ENCODE measurements at places on chromosomes 16 and 17.

GRCh38 chr16:27618606-27619327 lies 68.8 kb downstream of the KATNIP start:
- DNase-seq, result no peak

DNA sequence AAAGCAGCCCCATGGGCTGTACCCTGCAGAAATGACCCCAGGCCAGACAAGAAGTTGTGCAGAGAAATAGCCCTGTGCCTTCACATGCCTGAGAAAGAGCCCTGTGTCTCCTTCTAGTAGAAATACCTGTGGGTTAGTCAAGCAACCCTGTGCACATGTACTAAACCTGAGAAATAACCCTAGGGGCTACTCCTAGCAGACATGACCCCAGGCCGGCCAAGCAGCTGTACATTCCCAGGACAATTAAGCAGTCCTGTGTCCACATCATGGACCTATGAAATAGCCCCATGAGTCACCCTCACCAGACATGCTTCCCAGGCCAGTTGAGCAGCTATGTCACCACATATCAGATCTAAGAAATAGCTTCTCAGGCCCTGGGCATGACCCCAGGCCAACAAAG lies 519.7 kb upstream of the CA10 start:
- DNase-seq, result no peak

DNA sequence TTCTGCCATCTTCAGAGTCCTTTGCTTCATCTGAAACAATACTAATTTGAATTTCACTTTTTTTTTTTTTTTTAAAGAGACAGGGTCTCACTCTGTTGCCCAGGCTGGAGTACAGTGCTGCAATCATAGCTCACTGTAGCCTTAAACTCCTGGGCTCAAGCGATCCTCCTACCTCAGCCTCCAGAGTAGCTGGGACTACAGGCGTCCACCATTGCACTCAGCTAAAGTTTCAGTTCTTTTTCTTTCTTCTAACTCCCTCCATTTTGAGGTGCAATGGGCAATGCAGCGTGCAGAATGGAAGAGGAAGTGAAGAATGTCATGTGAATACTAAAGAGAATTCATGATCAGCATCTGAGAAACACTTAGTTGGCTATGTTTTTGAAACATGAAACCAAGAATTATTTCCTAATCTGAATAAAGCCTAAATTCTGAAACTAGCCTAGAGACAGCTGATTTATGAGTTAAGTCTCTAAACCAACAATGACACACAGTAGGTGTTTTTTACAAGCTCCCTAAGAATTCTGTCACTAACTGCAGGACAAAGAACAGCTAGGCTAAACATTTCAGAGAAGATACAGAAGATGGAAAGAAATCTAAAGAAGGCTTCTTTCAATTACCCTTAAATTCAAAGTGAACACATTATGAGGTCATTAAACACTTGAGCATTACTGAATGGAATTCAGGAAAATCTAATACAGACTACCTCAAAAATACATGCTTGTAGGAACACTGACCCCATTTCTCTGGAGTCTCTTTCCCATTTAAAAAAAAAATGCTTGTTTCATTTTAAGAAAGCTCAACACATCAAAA lies 21.0 kb downstream of the SNN start:
- no peak for DNase-seq

GRCh38 chr17:64217249-64217691 lies 45.8 kb downstream of the TEX2 start:
- no peak for DNase-seq

- DNase-seq, result no peak
Observed at GRCh38 chr17:70588003-70588402, 418.7 kb downstream of the KCNJ2 start.

DNA sequence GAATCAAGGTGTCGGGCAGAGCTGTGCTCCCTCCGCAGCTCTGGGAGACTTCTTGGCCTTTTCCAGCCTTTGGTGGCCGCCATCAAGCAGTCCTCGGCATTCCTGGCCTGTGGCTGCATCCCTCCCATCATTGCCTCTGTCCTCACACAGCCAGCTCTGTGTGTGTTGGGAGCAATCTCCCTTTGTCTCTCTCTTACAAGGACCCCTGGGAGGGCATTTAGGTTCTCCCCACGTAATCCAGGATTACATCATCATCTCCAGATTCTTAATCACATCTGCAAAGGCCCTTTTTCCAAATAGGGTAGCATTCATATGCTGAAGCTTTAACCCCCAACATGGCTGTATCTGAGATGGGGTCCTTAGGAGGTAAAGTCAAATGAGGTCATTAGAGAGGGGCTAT lies 4.1 kb upstream of the DNAH17 start:
- DNase-seq, result no peak

DNA sequence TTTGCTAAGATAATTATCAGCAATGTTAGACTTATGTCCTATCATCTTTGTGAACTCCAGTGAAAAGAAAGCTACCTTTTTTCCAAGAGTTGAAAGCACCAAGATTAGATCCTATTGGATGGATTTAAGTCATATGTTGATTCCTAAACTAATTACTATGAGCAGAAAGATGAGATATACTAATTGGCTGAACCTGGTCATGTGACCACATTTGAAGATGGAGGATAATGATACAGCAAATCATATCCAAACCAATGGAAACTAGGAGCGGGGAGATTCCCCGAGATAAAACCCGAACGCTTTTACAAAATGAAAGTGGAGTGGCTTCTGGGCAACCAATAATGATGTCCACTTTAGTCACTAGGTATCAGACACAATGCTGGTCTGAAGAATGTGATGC lies 1060.2 kb upstream of the EEF2KMT start:
- DNase-seq, result no peak

DNA sequence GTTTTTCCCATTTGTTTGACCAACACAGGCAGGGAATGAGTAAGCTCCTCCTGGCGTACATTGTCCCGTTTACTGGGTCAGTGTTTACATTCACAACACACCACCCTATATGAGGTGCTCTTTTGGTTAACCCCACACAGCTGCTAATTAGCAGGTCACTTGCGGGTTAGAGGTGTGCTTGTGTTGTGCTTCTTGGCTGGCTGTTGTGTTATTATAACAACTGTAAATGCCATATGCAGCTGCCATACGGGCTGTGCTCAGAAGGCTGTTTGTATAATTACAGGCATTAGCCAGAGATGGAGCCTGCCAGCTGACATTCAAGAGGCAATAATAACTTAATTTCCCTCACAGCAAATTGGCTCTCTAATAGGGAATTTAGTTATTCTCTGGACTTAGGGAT lies 205.1 kb upstream of the ELAC2 start:
- DNase-seq, result no peak

DNA sequence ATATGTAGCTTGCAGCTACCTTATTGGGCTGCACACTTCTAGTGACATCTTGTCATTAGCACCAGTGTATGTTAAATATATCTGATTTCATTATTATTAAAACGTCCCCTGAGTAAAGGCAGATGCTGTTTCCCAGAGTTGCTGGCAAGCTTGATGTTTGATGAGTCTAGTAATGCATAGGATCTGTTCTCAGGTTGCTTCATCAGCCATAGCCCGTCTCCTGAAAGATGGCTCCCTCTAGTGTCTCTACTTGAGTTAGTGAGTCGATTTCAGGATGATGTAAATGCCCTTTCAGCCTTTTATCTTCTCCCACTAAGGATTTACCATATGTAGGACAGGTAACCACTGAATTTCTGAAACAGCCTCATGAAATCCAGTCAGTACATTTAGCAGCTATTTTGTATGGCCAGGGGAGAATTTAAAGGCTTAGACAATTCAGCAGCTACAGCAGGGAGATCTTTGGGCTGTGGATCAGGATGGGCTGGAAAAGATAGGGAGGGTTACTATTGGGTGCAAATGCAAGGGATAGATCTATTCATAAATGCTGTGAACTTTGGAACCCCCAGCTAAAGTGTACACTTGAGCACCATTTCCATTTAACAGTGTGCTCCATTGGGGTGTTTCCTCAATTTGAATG lies 376.3 kb downstream of the CNTNAP4 start:
- DNase-seq, result no peak

- no peak for DNase-seq
Observed at GRCh38 chr16:31708348-31708747, 165.3 kb upstream of the ZNF267 start.

GRCh38 chr17:14353861-14354474 lies 53.1 kb downstream of the HS3ST3B1 start:
- DNase-seq, result no peak

- DNase-seq, result no peak
Observed at GRCh38 chr17:15894258-15894657, 50.7 kb upstream of the ADORA2B start.

DNA sequence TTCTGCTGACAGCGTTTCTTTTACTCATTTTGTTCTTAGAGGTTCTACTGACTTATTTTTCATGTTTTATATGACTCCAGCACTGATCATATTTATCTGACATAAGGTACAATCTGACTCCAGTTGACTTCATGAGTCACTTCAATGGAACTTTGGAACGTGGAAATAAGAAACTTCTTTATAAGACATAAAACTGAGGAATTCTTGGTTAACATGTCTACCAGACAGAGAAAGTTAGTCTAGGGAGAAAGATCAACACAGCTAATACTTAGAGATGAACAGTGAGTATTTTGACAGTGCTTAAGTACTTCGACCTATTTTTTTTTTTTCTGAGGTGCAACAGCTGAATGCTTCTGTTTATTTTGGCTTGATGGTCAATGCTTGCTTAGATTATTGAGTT lies 679.5 kb downstream of the KCNJ2 start:
- DNase-seq, result peak; percentile 16

- no peak for DNase-seq
Observed at GRCh38 chr17:59368218-59368857, 36.9 kb downstream of the YPEL2 start.

DNA sequence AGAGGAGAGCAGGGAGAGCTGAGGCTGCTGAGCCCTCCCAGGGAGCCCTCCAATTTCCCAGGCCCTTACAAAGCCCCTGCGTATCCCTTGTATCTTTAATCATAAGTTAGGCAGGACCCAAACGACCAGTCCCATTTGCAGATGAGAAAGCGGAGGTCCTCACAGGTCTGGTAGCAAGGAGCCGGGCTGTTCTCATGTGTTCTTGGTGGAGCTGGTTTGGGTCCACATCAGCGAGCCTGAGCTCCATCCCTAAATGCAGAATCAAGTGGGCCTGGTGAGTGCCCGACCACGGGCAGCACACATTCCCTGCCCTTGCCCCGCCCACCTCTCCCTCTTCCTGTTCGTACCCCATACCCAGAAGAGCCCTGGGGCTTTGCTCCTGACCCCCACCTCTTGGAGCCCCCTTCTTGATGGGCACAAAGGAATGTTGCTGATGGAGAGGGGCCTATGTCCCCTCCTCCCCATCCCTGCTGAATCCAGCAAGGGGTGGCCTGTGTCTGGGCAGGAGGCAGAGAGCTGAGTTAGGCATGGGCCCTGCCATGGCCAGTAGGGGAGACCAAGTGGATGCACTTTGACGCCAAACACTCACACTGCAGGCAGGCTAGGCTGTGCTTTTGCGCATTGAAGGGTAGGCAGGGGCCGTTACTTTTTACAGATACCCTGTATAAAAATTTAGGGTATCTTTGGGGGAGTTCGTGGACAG lies 18.3 kb upstream of the ADCY7 start:
- DNase-seq, result no peak

DNA sequence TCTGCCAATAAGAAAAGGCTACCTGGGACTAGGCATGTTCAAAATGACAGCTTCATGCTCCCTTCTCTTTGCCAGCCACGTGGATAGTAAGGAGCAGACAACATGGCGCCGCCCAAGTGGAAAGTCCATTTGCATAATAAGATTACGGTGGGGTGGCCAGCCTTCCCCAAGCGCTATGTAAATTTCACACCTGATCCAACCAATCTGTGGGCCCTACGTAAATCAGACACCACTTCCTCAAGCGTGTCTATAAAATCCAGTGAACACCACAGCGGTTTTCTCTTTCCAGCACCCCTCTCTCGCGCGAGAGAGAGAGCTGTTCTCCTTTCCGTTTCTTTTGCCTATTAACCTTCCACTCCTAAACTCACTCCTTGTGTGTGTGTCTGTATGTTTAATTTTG lies 140.3 kb upstream of the ERCC4 start:
- DNase-seq, result no peak

DNA sequence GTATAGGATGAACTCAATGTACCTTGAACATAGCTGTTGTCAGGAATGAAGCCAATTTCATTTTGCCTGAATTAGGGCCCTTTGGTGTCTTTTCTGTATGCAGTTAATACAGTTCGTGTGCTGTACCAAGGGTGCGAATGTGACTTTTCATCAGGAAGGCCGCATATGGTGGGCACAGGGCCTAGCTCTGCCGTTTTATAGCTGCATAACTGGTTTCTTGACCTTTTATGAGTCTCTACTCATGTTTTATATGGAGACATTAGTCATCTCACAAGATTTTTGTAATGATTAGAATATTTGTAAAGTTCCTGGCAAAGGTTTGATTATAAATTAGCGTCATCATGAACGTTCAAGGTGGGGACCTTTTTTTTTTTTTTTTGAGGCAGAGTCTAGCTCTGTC lies 511.6 kb downstream of the MAF start:
- DNase-seq, result no peak

- no peak for DNase-seq
Observed at GRCh38 chr17:77271411-77271810, 130.6 kb downstream of the SEC14L1 start.

GRCh38 chr17:60905709-60906108 lies 228.1 kb downstream of the BCAS3 start:
- no peak for DNase-seq

DNA sequence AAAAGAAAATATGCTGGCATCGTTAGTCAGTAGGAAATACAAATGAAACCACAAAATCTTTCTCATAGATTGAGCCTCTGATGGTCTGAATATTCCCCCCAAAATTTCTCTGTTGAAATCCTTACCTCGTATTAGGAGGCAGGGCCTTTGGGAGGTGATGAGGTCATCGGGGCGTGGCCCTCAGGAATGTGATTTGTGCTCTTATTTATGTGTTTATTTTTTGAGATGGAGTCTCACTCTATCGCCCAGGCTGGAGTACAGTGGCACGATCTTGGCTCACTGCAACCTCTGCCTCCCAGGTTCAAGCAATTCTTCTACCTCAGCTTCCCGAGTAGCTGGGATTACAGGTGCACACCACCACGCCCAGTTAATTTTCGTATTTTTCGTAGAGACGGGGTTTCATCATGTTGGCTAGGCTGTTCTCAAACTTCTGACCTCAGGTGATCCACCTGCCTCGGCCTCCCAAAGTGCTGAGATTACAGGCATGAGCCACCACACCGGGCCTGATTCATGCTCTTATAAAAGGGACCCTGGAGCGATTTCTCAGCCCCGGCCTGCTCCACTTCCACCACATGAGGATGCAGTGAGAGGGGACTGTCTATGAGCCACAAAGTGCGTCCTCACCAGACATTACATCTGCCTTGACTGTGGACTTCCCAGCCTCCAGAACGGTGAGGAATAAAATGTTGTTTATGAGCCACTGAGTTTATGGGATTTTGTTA lies 53.1 kb downstream of the DNAH17 start:
- DNase-seq, result no peak

All from GM04503 (cell line).